ENCODE measurements at places on chromosomes 7 and 10.
A peak's percentile ranks its signal among the peaks of the same experiment; 100 is the strongest.

GRCh38 chr10:851901-852300 is 79.6 kb downstream of the LARP4B start:
- no peak for DNase-seq

DNA sequence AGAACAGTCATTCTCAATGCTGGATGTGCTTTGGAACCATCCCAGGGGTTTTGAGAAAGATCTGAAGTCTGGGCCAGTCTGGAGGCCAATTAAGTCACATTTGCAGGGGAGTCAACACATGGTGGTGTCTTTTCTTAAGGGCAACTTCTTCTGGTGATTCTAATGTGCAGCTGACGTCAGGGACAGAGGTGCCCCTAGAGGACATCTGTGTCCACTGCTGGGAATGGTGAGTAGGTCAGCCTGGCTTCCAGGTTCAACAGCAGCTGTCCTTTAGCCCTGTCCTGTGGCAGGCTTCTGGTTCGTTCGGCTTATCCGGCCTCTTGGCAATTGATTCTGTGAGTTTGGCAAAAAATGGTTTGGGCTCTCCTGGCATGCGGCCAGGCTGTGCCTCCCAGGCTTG is 269.7 kb upstream of the HABP2 start:
- no peak for DNase-seq

- peak; percentile 61 for DNase-seq
These were observed 2.0 kb downstream of the SAMD9 start for GRCh38 chr7:93115796-93116195.

DNA sequence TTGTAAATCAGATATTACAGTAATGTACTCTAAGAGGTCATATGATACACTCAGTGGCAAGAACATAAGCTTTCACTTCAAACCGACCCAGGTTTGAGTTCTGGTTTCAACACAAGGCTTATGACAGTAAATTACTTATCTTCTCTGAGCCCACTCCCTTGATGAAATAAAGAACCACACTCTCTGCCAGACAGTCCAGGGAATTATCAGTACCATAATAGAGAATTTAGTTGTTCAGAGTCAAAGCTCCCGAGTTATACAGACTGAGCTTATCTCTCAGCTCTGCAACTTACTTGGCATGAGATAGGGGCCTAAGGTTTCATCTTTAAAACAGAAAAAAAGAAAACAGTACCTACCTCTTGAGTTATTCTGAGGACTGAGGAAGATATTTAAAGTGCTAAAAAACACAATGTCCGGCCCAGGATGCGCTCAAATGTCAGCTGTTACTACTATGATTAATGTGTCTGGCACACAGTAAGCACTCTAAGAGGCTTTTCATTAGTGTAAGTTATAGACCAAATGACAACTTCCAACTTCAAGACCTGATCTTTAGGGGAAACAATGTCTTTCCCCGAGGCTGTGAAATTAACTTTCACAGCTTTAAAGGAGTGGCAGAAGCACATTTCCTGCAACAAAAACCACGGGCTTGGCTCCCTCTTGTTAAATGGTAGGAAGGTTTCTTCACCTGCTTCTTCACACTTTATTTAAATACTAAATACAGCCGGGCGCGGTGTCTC is 38.1 kb downstream of the UBE2H start:
- DNase-seq = no peak

DNA sequence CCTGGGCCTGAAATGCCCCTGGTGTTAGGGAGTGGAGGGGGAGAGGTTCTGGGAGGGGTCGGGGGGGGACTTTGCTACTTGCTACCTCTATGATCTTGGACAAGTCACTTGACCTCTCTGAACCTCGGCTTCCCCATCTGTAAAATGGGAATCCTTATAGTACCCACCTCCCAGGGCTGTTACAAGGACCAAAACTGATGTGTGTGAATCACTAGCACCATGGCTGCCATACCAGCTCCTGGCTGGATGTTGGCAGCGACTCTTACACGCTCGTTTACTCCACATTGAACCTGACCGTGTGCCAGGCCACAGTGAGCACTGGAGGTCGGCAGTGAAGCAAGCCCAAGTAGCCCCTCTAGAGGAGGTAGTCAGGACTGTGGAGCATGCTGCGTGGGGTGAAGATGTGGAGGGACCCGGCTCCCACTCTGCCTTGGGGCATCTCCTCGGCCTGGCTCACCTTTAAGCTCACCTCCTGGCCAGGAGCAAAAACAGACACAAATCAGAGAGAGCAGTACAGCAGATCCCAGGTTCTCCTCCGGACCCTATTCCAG is 28.9 kb downstream of the PPIF start:
- no peak for DNase-seq

DNA sequence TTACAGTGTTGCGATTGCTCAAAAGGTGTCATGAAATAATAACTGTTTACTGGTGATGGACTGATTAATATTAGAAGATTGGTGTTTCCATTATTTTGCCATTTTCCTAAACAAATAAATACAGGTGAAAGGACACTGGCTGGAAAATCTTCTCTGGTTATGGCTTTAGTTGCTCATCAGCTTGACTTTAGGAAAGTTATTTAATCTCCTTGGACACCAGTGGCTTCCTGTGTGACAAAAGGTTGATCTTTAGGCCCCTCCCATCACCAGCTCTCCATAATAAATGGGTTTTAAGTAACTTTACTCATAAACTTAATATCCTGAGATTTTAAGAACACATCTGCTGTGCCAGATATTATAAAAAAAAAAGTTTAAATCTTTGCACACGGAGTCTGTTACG is 737 bp downstream of the CABCOCO1 start:
- DNase-seq = no peak

DNA sequence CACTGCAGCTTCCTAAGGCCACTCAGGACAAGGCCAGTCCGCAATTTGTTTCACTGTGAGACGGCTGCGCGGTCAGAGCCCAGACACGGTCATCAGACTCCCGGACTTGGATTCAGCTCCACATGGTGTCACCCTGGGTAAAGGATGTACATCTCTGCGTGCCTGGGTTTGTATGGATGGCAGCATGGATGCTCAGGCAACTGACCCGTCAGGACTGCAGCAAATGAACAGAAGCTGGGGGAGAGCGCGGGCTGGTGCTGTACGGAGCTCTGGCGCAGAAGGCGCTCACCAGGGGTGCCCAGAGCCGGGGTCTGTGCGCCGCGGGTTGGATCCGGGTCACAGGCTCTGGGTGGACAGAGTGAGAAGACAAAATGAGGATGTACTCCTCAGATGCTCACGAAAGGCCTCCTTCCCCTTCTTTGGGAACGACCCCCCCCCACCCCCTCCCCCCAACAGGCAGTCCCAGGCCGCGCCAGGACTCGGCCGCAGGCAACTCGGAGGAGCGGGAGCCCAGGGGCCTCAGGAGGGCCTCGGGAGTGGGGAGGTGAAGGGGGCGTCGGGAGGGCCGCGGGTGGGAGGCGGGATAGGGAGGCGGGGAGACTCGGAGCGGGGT is 92.4 kb downstream of the CXCL12 start:
- DNase-seq = no peak

GRCh38 chr7:85196696-85197095 is 9.8 kb upstream of the SEMA3D start:
- DNase-seq = peak; percentile 34

GRCh38 chr10:99852481-99853213 is 70.2 kb downstream of the ABCC2 start:
- DNase-seq = no peak

DNA sequence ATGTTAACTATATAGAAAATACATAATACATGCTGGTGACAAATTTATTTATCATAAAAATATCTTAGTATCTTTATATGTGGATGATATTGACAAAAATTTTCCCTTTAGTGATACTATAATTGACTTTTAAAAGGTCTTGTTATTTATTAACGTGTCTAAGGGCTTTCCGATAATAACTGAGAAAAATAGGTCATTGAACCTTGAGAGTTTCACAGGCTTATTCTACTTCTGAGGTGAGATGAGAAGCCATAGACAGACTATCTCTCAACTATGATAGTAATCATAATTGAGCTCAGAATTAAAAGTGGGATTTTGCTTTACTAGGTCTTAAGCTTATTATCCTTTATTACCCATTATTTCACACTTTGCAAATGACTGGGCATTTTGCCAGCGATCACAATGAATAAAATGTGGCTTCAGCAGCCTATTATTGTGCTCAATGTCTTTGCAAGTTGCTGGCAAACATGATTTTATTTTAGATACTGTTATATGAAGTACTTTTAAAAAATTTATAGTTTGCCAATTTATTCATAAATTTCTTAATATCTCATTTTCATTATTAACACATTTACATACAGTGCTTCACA is 574.5 kb downstream of the ZWINT start:
- no peak for DNase-seq

- peak; percentile 61 for DNase-seq
These were observed 101.8 kb downstream of the GNAT3 start for GRCh38 chr7:80410081-80410480.

- DNase-seq = no peak
These were observed 105.2 kb upstream of the SH2B2 start for GRCh38 chr7:102181517-102181916.

DNA sequence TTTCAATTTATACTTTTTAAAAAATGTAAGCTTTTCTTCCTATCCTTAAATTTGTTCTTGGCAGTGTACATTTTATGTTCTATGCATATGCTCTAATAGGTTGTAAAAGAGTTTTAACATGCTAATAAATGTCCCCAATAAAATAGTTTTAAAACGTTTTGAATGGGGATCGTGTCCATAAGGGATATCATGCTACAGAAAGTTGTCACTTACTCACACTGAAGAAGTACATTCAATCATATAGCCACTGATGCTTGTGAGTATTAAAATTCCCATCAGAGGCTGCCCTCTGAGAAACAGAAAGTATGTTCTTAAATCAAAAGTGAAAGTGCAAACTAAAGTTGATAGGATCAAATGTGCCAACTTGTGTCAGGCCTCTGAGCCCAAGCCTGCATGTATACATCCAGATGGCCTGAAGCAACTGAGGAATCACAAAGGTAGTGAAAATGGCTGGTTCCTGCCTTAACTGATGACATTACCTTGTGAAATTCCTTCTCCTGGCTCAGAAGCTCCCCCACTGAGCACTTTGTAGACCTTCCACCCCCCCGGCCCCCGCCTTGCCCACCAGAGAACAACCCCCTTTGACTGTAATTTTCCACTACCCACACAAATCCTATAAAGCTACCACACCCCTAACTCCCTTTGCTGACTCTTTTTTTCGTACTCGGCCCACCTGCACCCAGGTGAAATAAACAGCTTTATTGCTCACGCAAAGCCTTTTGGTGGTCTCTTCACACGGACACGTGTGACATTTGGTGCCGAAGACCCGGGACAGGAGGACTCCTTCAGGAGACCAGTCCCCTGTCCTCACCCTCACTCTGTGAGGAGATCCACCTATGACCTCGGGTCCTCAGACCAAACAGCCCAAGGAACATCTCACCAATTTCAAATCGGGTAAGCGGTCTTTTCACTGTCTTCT is 877 bp upstream of the NOD1 start:
- no peak for DNase-seq

GRCh38 chr10:22027364-22028238 is 24.1 kb upstream of the DNAJC1 start:
- DNase-seq = no peak

GRCh38 chr7:18445916-18446520 is 49.5 kb upstream of the HDAC9 start:
- no peak for DNase-seq

- DNase-seq = no peak
These were observed 97.4 kb downstream of the SVOPL start for GRCh38 chr7:138603549-138604318.

DNA sequence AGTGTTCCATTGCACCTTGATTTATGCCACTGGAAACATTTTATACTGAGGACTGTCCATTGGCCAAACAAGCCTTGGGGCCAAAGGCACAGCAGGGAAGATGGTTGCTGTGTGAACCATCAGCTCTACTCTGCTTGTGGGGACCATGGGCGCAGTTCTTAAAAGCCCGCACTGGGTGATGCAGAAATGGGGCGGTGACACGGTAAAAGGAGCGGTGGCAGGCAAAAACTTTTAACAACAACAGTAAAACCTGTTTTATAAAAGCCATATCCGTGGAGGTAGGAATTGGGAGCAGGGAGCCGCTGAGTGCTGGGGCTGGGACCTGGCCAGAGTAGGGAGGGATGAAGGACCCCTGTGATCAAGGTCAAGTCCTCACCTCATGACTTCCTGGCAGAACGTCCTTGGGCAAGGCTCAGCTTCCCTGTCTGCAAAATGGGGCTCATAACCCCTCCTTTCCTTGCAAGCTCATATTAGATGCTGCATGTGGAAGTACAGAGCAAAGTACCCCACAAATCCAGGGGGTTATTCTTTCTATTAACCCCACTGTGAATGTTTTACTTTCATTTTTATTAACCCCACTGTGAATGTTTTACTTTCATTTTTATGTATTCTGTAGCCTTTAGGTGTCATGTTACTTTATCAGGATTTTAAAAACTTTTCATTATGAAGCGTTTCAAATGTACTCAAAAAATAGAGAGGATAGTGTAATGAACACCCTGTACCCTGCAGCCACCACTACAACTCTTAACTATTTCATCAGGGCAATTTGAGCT is 78.3 kb downstream of the GRK5 start:
- no peak for DNase-seq

DNA sequence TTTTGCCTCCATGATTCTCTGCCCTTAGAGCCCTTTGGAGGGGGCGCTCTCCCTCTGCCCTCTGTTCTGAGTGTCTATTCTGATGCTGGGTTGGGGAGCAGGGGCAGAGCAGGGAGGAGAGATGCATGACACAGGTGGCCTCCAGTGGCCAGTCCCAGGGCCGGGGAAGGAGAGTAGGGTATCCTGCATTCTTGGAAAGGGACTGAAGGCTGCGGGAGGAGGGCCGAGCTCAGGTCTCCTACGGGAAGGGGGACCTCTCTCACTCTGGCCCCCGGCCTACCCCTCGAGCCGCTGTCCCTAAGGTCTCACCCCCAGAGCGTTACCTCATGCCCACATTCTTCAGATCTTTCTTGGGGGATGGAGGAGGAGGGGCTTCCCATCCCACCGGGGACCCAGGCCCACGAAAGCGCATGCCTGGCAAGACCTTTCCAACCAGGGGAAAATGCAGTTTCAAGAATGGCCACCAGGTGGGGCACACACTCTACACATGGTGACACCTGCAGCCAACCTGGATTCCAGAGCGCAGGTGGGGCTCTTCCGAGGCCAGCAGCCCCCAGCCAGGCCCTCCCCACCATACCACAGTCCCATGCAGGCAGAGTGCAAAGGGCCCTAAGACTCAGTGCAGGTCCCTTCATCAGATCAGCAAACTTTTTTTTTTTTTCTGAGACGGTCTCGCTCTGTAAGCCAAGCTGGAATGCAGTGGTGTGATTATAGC is 86.4 kb downstream of the MYL10 start:
- peak; percentile 32 for DNase-seq

All from fibroblast of skin of right biceps (primary cell).